ENCODE measurements at places on chromosomes 7 and 10.

GRCh38 chr7:10120936-10121335 is 852.7 kb upstream of the PHF14 start:
- no peak for DNase-seq

- peak; percentile 67 for DNase-seq
These were observed 16.9 kb upstream of the STMP1 start for GRCh38 chr7:135645296-135645904.

GRCh38 chr10:94412449-94412848 is 10.1 kb downstream of the TBC1D12 start:
- DNase-seq: no peak

DNA sequence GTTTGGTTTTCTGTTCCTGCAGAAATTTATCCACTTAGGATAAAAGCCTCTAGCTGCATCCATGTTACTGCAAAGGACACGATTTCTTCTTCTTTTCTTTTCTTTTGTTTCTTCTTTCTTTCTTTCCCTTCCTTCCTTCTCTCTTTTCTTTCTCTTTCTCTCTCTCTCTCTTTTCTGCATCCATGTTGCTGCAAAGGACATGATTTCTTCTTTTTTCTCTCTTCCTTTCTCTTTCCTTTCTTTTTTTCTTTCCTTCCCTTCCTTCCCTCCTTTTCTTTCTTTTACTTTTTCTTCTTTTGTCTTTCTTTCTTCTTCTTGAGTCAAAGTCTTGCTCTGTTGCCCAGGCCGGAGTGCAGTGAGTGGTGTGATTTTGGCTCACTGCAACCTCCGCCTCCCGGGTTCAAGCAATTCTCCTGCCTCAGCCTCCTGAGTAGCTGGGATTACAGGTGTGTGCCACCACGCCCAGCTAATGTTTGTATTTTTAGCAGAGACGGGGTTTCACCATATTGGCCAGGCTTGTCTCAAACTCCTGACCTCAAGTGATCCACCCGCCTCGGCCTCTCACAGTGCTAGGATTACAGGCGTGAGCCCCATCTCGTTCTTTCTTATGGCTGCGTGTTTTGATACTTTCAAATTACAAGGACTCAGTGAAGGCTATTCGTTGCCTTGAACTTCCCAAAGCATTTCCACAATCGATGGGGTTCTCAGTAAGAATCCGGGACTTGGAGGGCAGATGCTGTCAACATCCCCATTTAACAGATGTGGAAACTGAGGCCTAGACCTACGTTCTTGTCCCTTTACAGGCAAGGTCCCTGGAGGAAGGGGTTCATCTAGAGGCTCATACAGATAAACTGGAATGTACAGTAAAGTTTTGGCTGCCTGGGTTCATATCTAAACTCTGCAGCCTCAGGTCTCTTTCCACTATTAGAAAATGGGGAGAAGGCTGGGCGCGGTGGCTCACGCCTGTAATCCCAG is 1.9 kb upstream of the GNB2 start:
- DNase-seq: no peak

- DNase-seq: no peak
These were observed 87.2 kb downstream of the PHF14 start for GRCh38 chr7:11060893-11061292.

GRCh38 chr10:126376956-126377355 is 11.3 kb downstream of the ADAM12 start:
- DNase-seq: no peak

DNA sequence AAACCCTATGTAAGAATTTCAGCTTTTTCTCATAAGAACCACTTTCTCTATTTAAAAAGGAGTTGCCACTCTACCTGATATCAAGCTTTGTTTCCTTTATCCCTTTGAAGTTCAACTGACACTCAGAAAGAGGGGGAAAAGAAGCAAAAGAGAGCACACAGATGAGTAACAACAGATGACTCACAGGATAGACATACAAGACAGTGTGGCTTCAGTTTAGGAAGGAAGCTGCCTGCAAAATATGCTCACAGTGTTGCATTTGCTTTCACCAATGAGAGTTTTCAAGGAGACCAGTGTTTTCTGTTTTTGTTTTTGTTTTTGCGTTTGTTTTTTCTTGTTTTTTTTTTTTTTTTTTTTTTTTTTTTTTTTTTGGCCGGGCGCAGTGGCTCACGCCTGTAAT is 1181.6 kb downstream of the DNAJB9 start:
- DNase-seq: no peak

- no peak for DNase-seq
These were observed 21.8 kb downstream of the TBXAS1 start for GRCh38 chr7:139850906-139851305.

DNA sequence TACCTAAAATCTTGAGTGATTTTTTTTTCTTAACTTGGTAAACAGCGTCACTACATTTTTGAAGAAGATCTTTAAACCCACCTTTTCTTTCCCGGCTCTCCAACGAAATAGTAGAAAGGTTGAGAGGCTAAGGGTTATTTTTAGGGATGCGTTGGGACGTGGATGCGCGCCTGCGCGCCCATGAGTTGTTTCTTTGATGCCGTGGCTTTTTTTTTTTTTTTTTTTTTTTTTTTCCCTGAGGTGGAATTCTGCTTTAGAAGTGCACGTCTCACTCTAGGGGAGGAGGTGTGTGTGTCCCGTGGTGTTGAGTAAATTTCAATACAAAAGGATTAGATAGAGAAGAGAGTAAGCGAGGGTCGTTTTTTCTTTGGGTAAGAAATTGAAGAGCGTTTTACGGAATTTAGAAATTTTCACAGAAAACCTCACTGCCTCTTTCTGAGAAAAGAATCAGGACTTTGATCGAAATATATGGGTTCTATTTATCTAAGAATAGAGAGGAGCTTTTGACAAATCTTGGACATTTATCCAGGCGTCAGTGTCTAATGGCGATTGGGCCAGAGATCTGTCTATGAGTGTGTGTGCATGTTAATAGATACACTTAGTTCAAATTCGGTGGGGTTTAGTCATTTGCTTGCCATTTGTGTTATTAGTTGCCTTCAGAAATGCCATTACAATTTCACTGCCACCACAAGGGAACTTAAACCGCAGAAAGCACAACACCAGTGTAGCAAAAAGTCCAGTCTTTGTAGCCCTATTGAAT is 1.2 kb upstream of the SP8 start:
- DNase-seq: no peak

- DNase-seq: no peak
These were observed 33.7 kb upstream of the CFAP46 start for GRCh38 chr10:132975831-132976682.

DNA sequence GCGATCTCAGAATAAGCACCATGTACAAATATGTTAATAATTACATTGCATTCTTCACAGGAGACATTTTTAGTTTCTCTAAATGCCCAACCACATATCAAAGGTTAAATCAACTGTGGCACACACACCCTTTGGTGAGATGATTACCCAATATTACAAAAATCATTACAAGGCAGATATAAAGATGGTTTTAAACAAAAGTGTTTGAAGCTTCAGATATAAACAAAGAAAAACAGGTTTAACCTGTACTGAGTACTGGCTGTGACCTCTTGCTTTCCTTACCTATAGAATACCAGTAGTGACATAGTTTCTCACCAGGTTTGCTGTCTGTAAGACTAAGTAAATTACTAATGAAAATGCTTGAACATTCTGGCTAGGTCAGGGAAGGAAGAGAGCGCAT is 360.0 kb upstream of the IGFBP3 start:
- DNase-seq: no peak

DNA sequence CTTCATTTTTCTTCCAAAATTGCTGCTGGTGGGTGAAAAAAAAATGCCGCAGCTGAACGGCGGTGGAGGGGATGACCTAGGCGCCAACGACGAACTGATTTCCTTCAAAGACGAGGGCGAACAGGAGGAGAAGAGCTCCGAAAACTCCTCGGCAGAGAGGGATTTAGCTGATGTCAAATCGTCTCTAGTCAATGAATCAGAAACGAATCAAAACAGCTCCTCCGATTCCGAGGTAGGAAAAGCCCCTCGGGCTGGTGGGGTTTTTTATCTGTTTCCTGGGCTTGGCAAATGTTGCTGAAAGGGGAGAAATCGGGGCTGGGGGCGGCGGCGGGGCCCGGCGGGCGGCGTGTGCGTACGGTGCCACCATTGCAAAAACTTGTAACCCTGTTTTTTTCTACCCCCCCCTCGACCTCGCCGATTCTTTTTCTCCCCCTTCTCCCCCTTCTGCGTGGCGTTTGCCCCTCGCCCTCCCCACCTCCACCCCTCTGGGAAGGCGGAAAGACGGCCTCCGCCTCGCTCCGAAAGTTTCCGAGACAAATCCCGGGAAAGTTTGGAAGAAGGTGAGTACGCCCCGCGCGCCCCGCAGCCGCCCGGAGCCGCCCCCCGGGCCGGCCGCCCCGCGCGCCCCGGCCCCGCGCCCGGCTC is 789 bp downstream of the TCF7L2 start:
- peak; percentile 17 for DNase-seq

GRCh38 chr7:20458521-20458920 is 127.8 kb downstream of the ITGB8 start:
- no peak for DNase-seq

GRCh38 chr10:69043931-69044531 is 43.9 kb upstream of the SRGN start:
- DNase-seq: no peak

GRCh38 chr10:100838986-100839385 is 73.8 kb upstream of the SLF2 start:
- no peak for DNase-seq

DNA sequence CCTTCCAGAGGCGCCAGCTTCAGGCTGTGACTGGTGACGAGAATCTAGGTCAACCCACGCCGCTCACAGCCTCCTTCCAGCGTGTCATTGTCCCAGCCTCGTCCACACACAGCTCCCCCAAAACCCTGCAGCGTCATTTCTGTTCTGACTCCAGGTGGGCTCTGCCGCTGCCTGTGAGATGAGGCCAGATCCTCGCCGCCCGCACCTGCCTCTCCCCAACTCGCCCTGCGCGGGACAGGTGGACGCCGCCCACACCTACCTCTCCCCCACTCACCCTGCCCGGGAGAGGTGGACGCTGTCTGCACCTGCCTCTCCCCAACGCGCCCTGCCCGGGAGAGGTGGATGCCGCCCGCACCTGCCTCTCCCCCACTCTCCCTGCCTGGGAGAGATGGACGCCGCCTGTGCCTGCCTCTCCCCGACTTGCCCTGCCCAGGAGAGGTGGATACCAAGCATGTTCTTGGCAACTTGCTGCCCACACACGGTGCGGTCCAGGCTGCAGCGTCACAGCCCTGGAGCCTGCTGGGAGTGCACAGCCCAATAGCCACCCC is 32.0 kb upstream of the CFAP46 start:
- DNase-seq: no peak

DNA sequence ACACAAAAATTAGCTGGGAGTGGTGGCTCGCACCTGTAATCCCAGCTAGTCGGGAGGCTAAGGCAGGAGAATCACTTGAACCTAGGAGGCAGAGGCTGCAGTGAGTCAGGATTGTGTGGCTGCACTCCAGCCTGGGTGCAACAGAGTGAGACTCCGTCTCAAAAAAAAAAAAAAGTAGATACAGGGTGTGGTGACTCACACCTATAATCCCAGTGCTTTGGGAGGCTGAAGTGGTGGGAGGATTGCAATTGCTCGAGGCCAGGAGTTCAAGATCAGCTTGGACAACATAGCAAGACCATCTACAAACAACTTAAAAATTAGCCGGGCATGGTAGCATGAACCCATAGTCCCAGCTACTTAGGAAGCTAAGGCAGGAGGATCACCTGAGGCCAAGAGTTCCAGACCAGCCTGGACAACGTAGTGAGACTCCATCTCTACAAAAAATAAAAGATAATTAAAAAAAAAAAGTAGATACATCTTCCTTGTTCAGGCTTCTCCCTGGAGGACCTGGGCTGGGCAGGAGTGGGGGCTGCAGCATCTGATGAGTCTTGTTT is 2.0 kb downstream of the MOSPD3 start:
- DNase-seq: peak; percentile 18

DNA sequence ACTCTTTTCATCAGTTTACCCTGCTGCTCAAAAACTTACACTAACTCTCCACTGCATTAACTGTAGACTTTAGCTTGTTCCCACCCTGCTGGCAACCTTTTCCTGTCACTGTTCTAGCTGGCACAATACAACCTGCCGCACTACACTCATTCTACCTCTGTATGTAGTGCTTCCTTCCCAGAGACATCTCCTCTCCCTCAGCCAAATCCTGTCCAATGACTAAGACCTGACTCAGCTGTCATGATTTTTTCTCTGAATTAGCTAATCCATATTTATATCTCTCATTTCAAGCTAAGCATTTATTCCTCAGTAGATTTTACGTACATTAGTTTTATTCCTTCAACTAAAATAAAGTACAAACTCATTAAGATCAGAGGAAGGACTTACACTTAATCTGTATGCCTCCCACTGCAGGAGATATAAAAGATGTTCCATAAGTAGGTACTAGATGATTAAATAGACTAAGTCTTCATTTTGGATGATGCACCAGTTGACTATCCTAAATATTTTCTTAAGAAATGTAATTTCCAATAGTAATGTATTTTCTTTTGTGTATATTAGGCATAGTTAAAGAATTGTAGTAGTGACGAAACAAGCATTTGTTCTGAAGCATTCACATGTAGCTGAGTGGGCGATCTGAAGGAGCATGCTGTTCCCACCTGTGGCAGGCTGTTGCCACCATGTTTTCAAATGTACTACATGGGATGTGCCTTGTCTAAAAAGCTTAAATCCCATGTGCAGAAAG is 189.1 kb downstream of the SKAP2 start:
- no peak for DNase-seq

DNA sequence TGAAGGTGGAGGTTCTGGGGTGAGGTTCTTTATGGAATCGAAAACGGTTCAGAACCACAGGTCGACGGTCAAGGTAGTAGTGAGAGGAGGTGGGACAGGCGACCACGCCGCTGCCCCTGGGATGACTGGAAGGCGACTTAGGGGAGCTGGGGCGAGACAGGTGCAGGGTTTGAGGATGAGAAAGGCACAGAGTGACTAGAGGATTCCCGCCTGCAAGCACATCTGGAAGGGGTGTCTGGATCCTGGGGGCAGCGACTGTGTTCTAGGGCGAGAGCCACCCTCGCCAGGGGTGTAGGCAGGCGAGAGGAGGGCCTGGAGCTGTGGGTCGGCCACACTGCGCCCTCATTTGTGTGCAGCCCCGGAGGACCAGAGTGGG is 468 bp upstream of the IRF5 start:
- DNase-seq: no peak

- DNase-seq: no peak
These were observed 5.7 kb upstream of the ZMIZ1 start for GRCh38 chr10:79063071-79063491.

DNA sequence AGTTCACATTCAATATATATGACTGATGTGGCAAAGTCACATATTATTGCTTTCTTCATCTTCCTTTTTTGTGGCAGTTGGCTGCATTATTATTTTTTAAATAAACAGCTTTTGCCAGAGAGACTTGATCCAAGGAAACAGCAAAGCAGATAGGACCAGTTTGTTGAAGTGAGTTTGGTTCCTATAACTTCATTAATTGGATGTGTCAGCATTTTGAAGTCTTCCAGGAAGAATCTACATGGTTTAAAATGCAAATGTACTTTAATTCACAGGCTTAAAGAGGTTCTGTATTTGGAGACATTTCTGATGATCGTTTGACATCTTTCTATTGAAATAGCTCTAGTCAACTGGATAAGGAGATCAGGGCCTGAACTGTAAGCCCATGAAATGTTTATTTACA is 13.2 kb downstream of the UBE2D1 start:
- no peak for DNase-seq

Data from hematopoietic multipotent progenitor cell treated with erythropoietin and hydrocortisone succinate and interleukin-3 and kit ligand, for 8 days (in vitro differentiated cells).